ENCODE measurements at places on chromosomes 5 and 9.

DNA sequence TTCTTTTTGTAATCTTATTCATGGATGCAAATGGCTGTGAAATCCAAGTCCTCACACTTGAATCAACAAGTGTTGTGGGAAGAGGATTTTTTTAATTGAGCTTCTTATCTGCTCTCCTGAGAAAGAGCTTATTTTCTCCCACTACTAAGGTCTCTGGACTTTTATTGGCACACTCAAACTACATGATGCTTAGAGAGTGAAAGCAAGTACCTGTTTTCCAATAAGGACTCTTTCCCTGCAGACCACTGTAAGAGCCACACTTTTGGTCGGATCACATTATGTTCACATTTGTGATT lies 546.4 kb upstream of the ARRDC3 start:
- no peak for DNase-seq

- DNase-seq, result no peak
These were observed 2.3 kb upstream of the CD180 start for GRCh38 chr5:67198917-67199316.

GRCh38 chr5:111774525-111774924 lies 17.5 kb upstream of the NREP start:
- peak; percentile 55 for DNase-seq

DNA sequence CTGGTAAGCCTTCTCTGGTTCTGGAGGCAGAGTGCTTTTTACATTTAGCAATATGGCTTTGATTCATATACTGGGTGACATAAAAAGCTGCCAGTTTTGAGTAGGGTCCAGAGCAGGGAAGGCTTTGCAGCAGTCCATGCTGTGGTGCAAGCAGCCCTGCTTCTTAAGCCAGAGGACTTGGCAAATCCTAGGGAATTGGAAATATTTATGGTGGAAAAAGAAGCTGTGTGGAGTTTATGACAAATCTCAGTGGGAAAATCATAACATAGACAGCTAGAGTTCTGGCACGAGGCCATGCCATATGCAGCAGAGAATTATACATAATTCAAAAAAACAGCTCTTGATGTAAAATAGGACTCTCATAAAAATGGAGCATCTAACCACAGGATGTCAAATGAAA lies 536.4 kb downstream of the RASEF start:
- DNase-seq, result no peak

GRCh38 chr9:110526426-110526825 lies 53.1 kb downstream of the SVEP1 start:
- no peak for DNase-seq

DNA sequence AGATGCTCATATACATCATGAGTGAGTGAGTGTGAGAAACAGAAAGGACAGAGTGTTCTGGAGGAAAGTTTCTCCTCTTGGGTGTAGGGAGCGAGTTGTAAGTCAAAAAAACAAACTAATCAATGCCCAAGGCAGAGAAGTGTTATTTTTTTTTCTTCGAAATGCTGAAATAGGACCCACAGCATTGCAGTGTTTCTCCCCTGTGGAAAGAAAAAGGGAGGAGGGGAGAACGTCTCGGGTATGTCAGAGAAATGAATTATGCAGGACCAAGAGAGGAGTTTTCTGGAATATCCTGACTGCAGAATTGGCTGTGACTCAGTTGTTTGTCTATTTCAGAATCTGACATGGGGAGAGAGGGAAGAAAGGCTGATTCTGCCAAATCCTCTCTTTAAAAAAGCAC lies 337.9 kb upstream of the RFX3 start:
- no peak for DNase-seq

DNA sequence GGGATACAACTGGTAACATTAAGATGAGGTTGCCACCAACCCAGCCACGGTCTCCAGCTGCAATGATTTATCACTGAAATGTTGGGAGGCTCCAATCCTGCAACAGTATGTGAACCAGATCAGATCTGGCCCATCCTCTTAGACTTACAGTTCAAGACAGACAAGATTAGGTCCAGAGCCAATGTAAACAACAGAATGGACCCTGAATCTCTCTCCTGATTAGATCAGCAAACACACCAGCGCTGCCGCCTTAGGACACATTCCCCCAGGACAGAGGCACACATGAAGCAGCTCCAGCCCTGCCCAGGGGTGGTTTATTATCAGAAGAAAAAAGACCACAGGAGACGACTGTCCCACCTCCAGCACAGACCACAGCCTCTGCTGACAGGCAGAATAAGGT lies 82.1 kb downstream of the SLIT3 start:
- DNase-seq, result no peak

DNA sequence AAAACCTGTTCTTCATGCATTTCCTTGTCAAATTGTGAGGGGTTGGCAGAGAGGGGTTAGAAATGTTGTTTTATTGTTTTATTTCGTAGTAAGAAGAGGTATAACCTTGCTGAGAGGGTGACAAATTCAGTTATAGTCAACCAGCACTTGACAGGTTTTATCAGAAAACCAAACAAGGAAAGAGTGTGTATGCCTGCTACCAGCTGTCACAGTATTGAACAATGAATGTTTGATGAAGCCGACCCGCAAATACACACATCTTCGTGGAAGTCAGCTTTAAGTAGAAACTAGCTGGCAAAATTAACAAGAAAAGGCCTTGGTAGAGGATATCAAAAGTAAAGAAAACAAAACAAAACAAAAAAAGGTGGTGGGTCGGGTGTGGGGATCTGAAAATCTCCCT lies 214.6 kb upstream of the TLE4 start:
- DNase-seq, result no peak

GRCh38 chr5:132396589-132397031 lies 27.1 kb downstream of the SLC22A5 start:
- no peak for DNase-seq

DNA sequence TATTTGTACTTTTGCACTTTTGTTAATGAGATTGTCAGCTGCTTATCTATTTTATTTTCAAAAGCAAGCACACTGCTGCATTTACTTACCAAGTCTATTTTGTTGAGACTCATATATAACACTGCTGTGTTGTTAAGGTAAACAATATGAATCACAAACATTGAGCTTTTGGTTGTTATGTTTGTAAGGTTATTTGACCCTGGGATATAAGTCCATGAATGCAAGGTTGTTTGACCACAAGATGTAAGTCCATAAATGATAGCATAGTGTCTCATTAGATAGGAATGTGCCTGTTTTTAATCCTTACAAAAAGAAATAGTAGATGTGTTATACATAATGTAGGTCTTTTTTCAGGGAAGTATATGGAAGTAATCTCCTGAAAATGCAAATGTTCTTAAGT lies 845.9 kb downstream of the CDH9 start:
- DNase-seq, result no peak

DNA sequence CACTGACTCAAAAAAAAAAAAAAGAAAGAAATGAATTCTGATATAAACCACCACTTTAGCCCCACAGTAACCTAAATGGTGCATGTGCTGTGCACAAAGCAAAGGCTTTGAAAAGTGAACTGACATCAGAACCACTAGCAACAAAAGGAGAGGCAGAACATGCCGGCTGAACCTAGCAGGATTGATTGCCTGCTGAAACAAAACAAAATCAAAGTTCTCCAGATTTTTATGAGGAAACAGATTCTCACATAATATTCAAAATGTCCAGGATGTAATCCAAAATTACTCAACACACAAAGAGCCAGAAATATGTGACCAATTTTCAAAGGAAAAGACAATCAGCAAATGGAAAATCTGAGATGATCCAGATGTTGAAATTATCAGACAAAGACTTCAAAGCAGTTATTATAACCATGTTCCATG lies 37.9 kb downstream of the UBTD2 start:
- DNase-seq, result no peak

GRCh38 chr9:13281356-13282016 lies 2.0 kb upstream of the MPDZ start:
- no peak for DNase-seq

DNA sequence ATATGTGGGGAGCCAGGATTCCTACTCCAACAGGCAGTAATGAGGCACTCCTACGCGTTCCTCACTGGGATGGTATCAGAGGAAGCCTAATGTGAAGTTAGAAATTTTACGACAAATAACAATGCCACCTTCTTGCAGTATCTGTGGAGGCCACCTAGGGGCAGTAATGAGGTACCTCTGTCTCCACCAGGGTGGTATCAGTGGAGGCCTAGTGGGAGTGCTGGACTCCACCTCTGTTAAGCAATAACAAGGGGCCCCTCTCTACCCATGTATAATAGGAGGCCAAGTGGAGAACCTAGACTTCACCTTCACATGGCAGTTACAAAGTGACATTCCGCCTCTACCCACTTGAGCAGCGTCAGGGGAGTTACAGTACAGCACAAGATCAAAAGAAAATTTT lies 147.9 kb downstream of the PLPPR1 start:
- DNase-seq, result no peak

- DNase-seq, result no peak
These were observed 94.3 kb upstream of the OTULINL start for GRCh38 chr5:14486996-14487896.

Data from DMS 273 treated with DMSO at 0.1 percent for 48 hours (cell line).